ENCODE measurements at places on chromosomes 1 and 21.
A peak's percentile ranks its signal among the peaks of the same experiment; 100 is the strongest.

GRCh38 chr1:41175546-41175945 is 66.6 kb downstream of the SCMH1 start:
- DNase-seq, result no peak

DNA sequence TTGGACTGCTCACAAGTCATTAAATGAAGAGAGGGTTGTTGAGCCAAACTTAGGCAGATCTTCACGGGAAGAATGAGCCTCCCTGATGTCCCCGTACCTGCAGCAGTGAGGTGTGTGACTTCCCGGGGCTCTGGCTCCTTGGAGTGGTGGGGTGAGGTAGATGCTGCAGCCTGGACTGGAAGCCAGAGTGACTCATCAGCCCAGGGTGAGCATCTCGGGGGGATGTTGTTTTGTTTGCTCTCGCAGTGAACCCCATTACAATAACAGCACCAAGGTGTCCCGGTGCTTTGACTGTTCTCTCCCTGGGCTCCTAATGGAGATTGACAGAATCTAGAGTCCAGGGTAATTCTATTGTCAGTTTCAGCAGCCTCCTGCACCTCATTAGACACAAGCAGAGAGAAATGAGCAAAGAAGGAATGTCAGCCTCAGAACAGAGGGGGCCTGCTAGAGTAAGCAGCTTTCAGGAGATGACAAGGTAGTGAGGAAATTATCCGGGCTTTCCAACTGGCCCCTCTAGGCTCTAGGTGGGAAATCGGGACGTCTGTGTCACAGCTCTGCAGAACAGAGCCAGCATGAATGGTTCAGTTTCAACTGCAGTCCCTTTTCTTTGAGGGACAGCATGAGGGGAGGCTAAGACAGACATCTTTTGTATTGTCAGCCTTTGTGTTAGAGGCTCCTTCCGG is 36.0 kb upstream of the LRRN2 start:
- DNase-seq, result no peak

- DNase-seq, result no peak
Measured at GRCh38 chr1:62962901-62963776, 179.2 kb downstream of the ATG4C start.

- DNase-seq, result peak; percentile 49
Measured at GRCh38 chr1:220791956-220792355, 5.2 kb downstream of the MTARC1 start.

DNA sequence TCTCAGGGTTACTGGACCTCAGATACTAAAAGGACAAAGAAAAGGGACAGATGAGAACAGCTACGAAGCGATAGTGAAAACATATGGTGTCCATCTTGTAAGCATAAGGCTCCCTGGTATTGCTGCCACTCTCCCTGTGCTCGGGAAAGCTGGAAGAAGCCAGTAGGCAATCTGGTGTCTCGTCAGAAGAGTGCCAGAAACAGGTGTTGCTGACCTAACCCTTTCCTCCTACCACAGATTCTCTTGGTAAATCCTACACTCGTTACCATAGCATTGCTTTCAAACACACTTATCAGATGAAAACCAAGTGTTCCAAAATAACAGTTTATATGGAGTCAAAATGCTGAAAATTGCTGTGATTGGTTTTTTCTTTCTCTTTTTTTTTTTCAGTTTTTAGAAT is 146.3 kb downstream of the NRIP1 start:
- no peak for DNase-seq

DNA sequence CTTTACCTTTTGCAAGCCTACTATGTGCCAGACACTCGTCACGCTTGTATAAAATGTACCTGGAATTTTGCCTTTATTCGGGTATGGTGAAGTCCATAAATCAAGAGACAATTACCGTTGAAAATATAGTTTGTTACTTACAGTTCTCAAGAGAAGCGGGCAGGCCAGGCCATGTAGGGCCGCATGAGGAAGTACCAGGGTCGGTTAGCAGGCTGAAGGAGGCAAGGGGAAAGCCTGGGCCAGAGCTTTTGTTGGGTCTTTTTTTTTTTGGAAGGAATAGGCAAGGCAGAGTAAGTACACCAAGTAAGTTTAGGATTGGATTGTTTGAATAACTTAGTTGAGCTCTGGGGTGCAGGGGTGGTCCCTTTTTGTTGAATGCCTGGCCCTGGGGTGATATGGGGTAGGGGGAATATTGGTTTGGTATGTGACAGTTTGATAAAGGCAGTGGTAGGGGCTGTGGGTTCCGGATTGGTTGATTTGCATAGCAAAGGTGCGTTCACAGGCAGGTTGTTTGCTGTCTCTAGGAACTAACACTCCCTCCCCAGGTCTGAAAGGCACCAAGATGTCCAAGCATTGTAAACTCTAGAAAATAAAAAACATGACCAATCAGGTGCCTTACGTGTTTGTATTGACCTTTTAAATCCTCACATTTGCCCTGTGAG is 80.7 kb downstream of the KAZN start:
- DNase-seq, result no peak

GRCh38 chr1:205542367-205542766 is 37.9 kb downstream of the CDK18 start:
- no peak for DNase-seq

DNA sequence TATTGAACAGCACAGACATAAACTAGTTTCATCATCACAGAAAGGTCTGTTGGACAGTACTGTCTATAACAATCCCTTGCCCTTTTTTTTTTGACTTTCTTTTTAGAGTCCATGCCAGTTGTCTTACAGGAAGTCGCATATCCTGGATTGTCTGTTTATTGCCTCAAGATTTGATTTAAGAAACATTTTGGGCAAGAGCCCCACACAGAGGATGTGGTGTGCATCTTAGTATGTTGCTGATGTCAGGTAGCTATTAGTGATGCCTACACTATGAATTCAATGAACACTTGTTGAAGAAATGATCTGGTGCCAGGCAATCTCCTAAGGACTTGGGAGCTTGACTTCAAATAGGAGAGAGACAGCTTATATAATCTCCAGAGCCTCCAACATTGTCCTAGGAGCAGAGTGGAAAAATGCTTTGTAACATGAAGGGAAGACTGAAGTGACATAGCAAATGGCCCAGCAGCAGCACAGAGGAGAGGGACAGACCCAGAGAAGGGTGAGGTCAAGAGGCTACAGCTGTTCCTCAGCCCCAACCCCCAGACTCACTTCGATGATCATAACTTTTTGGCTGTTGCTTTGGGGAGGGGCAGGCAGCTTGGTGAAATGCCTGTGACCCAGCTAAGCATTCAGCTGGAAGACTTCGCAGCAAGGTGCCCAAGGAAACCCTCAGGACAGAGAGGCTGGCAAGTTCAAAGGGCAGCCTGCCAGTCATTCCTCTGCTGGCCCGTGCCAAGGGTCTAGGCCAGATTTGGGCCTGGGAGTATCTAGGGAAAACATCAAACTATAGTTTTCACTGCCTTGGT is 7.5 kb upstream of the RAB29 start:
- DNase-seq, result no peak

DNA sequence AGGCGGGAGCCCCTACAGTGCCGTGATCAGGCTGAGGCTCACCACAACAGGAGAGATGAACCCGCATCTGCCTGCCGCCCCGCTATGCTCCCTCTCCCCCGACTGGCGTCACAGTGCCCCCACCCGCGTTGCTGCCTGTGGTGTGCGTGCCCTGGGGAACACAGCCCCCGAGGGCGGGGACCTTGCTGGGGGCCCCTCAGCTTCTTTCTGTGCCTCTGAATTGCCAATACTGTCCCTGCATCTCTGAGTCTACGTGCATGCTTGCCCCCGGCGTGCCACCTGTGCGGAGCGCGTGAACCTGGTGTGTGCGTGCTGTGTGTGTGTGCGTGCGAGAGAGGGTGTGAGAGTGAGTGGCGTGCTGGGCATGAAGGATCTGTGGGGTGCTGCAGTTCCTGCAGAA is 10.3 kb downstream of the PARS2 start:
- DNase-seq, result no peak

- no peak for DNase-seq
Measured at GRCh38 chr1:202247837-202248795, 54.5 kb downstream of the LGR6 start.

- no peak for DNase-seq
Measured at GRCh38 chr21:39523399-39523798, 71.6 kb downstream of the SH3BGR start.

GRCh38 chr1:6108937-6109614 is 63.4 kb downstream of the KCNAB2 start:
- DNase-seq, result no peak

DNA sequence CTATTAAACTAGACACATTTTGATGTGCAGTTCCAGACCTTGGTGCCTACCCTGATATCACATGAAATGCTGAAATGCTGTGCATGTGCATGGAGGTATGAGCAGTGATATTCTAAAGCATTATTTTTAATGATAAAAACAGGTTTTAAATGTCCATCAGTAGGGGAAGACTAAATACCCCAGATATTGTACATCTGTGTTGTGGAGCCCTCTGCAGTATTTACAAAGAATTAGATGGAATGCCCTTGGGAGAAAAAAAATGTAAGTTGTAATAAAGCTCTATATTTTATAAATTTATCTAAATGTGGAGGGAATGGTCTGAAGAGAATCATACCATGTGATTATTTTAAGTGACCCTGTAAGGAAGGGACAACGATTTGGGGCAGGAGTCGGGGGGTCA is 39.1 kb upstream of the IGSF5 start:
- no peak for DNase-seq

DNA sequence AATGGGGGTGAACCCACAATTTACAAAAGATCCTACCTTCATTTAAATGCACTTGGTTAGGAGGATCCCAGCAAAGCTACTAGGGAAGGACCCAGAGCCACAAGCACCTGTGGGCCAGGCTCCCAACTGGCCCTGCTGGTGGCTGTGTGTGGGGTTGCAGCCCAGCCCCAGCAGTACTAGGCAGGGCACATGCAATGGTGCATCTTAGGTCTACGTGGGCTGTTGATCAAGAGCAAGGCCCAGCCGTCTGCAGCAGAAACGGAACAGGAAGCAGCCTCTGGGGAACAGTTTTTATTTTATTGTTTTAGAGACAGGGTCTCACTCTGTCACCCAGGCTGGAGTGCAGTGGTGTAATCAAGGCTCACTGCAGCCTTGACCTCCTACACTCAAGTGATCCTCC is 134.1 kb upstream of the RAB4A start:
- no peak for DNase-seq

GRCh38 chr21:26581818-26582217 is 8.7 kb upstream of the CYYR1 start:
- DNase-seq, result no peak

DNA sequence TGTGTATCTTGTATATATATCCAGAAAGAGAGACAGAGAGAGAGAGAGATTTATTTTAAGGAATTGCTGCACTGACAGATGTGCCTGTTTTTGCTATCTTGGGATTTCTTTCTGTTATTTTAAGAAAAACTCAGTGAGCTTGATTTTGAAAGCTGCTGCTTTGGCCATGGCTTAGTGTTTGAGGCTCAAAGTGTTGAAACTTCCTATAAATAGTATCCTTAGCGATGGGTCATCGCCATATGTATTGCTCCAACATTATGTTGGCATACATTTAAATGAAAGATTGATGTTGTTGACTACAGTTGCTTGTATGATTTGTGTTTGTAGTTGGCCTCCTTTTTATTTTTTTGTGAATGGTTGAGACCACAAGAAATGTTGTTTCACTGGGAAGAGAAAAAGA is 29.0 kb upstream of the NTPCR start:
- DNase-seq, result no peak

DNA sequence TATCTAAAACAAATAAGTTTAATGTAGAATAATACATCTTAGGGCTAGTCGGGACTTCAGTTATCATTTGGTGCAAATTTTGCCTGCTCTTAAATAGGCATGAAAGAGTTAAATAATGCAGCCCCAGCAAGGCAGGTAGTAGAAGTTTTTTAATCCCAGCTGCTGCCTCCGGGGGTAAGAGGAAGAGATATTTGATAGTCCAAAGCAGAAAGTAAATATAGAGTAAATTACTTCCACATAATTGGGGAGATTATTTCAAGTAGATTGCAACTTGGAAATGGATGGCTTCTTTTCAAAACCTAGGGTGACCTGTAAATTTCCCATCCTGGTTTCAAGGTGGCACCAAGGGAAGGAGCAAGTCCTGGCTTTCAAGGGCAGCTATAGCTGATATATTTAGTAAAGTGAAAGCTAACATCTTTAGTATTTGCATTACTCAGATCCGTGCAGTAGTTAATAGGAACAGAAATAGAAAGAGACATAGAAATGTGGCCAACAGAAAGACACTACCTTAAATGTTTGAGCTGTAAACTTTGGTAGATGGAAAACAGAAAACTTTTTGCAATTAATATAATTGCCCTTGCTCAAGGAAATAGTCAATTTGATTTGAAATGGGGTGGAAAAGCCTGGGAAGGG is 109.1 kb downstream of the LMO4 start:
- no peak for DNase-seq

DNA sequence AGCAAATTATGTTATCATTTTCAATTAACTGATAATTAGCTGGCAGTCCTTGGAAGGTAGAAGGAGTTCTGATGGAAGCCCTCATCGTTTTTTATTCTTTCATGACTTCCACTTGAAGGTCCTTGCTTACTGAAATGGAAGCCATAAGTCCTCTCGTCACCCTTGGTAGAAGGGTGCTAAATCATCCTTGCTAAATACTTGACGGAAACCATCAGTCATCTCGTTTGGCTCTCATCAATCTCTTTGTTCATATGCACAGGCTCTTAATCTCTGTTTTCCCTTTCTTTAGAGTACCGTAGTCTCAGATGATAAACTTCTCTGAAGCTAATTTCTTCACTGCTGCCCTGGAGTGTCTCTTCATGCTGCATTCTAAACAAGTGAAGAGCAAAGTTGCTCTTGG is 34.5 kb downstream of the UCK2 start:
- no peak for DNase-seq

- DNase-seq, result no peak
Measured at GRCh38 chr1:27999055-27999454, 39.3 kb downstream of the XKR8 start.

- peak; percentile 28 for DNase-seq
Measured at GRCh38 chr1:174982971-174983689, 16.6 kb upstream of the CACYBP start.

DNA sequence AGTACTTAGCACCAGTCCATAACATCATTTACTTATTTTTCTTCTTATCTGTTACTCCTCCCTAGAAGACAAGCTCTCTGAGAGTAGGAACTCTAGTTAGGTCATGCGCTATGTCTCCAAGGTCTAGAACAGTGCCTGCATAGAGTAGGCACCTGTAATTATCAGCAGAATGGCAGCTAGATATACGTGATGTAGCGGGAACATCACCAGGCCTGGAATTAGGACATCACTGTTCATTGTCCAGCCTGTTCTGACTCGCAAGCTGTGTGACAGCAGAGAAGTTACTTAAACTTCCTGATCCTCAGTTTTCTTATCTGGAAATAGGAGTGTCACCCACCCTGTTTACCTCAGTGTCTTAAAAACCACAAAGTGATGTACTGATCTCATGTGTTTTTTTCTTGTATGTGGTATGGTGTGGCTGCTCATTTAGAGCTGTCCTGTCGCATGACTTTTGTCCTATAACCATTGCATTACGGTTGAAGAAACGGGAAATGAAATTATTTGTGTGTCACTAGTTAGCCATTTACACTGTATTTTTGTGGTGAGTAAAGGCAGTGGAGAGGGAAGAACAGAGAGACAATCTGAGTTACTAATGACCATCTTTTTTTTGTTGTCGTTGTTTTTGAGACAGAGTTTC is 37.1 kb upstream of the EXO1 start:
- DNase-seq, result no peak
